ENCODE measurements at places on chromosomes 2 and 18.

GRCh38 chr2:70258532-70258875 is 567 bp downstream of the PCYOX1 start:
- DNase-seq, result no peak

DNA sequence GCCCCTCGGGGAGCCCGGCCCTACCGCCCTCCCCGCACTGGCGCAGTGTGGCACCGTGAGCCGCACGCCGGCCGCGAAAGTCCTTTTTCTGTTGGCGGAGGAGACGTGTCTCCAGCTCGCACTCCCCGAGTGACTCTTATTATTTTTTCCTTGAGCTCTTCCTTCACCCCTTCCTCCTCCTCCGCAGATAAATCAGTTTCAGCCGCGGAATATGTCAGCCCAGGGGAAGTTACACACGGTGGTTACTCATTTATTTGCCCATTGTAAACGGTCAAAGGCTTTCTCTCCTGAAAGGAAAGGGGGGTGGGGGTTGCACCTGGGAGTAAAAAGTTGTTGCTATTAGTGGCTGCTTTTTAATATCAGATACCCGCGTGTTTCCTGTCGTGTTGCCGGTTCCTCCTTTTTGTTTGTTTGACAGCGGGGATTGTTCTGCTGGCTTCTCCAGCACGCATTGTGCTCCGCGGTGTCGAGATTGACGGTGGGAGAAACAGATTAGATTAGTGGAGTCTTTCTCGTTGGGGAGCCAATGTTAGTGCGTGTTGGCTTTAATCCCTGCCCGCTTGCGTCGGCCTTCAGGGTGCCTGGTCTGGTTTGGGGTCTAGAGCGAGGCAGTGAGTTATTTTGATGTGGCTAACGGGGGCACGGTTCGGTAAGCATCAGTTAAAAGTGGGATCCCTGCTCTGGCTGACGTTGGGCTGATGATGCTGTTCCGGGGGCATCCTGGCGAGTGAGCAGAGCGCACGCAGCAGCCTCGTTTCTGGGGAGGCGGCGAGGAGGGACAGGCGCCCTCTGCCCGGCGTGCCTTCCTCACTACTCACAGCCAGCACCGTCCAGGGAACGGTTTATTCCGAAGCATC is 1.6 kb downstream of the CRIM1 start:
- peak; percentile 54 for DNase-seq

DNA sequence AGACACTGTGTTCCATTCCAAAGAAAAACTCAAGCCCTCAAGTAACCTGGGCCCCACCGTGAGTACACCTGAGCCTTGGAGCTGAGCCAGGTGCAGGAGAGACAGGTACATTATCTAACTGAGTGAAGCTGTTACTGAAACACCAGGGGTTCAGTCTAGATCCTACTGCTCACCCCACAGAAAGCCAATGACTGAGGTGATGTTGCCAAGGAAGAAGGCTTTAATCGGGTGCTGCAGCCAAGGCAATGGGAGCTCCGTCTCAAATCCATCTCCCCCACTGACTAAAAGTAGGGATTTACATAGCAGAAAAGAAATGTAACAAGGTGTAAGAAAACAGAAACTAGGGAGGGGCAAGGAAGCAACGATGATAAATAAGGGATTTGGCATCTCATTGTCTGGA is 15.2 kb upstream of the SLC14A1 start:
- DNase-seq, result no peak

DNA sequence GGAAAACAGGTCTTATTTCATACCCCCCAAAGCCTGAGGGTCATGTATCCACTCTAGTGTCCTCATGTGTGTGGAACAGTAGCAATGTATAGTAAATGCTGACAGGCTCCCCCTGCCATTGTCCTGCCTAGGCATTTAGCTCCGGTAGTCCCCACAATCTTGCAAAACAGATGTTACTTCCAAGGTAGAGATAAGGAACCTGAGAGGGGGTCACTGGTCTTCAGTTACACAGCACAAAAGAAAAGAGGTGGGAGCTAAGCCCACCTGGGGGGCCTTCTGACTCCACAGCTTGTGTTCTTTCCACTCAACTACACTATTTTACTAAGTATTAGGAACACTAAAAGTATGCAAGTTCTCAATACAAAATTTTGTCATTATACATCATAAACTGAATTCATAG is 17.4 kb upstream of the FECH start:
- DNase-seq, result no peak

All from stimulated activated naive B cell treated with anti-CD40 and anti-IgM and Interleukin-4, amounts not matched to agents 10 μg/mL and 1 μg/mL and 100 μg/mL, for 72 hours (primary cell).